ENCODE measurements at places on chromosomes 2 and 18. TPM values are rescaled to one million over a fixed set of nuclear protein-coding genes. Genes with fewer than 3 reads are reported as not detected.

The GNAL gene
- 5.9 TPM for total RNA-seq

- H3K27me3 ChIP-seq: no peaks in the 10 kb centered on the region
- H3K36me3 ChIP-seq: no peaks in the 10 kb centered on the region
- no peak overlapping the region for H3K4me3 ChIP-seq
- H3K27ac ChIP-seq: no peak overlapping the region
- no peak for DNase-seq
- peaks cover 8% of the 10 kb centered on the region for H3K4me1 ChIP-seq
Measured at GRCh38 chr2:76268902-76269620, 558.3 kb upstream of the GCFC2 start.

DNA sequence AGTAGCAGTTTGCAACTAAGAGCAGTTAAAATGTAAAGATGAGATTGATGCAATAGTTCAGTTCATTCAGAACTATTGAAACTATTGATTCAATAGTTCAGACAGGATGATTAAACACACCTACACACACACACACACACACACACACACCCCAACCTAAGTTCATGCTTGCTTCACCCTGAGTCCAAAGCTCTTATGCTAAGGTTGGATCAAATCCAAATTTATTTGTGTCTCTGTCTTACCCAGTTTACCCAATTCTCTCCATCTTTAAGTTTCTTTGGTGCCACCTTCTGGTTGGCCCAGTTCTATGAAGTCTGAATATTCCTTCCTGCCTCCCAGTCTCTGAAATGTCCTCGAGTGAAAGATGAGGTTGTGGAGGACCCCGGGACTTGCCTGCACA lies 5.1 kb downstream of the SERPINB8 start:
- H3K4me1 ChIP-seq: peaks cover 39% of the 10 kb centered on the region
- no peak overlapping the region for H3K4me3 ChIP-seq
- peak overlapping the region; percentile 42 for H3K27ac ChIP-seq
- no peak for DNase-seq

- H3K27me3 ChIP-seq: no peaks in the 10 kb centered on the region
- H3K4me1 ChIP-seq: peaks cover 26% of the 10 kb centered on the region
- H3K4me3 ChIP-seq: no peak overlapping the region
- no peaks in the 10 kb centered on the region for H3K36me3 ChIP-seq
Measured at GRCh38 chr2:121707920-121708361, 28.7 kb downstream of the NIFK start.

DNA sequence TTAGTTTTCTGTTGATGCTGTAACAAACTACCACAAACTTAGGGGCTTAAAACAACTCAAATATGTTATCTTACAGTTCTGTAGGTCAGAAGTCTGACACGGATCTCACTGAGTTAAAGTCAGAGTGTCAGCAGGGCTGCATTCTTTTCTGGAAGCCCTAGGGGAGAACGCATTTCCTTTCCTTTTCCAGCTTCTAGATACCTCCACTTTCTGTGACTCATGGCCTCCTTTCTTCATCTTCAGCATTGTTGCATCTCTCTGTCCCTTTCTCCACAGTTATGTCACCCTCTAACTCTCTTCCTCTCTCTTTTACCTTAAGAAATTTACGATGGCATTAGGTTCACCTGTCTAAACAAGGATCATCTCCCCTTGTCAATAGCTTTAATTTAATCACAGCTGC lies 13.3 kb upstream of the PPP4R1 start:
- peak overlapping the region; percentile 58 for H3K27ac ChIP-seq
- H3K27me3 ChIP-seq: no peaks in the 10 kb centered on the region
- H3K36me3 ChIP-seq: no peaks in the 10 kb centered on the region
- no peak overlapping the region for H3K4me3 ChIP-seq

DNA sequence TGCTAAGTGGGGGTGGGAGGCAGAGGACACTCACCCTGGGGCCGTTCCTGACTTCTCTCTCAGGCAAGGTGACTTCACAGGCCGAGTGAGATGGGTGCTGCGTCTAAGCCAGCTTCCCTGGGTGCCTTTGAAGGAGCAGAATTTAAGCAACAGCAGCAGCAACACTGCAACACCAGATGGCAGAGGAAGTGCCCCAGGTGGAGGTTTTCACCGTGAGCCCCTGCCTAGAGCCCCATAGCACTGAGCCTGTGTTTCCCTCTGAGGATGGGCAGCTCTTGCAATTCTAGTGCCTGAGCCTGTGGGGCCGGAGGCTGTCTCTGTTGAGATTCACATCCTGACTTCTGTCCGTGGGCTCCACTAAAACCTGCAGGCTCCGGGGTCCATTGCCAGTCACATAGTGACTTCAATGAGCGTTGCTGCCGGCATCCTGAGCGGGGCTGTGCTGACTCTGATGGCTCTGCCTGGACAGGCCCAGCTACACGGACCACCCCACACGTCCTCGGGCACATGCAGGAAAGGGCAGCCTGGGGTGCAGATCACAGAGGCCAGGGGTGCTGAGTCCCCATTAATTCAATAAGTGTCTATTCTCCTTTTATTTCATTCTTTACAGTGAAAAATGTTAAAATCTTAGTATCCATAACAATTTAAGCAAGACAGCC lies 218.8 kb downstream of the SNTG2 start:
- DNase-seq: no peak
- H3K36me3 ChIP-seq: no peaks in the 10 kb centered on the region
- no peaks in the 10 kb centered on the region for H3K27me3 ChIP-seq
- H3K27ac ChIP-seq: no peak overlapping the region
- peaks cover 18% of the 10 kb centered on the region for H3K4me1 ChIP-seq

All from chondrocyte (in vitro differentiated cells).